ENCODE measurements at places on chromosomes 2 and 18. TPM values are rescaled to one million over a fixed set of nuclear protein-coding genes. Genes with fewer than 3 reads are reported as not detected.

- no peak overlapping the region for H3K27ac ChIP-seq
- peaks cover 7% of the 10 kb centered on the region for H3K4me1 ChIP-seq
- no peaks in the 10 kb centered on the region for H3K27me3 ChIP-seq
- H3K36me3 ChIP-seq = no peaks in the 10 kb centered on the region
These were observed 453.4 kb downstream of the TGIF1 start for GRCh38 chr18:3903337-3903736.

DNA sequence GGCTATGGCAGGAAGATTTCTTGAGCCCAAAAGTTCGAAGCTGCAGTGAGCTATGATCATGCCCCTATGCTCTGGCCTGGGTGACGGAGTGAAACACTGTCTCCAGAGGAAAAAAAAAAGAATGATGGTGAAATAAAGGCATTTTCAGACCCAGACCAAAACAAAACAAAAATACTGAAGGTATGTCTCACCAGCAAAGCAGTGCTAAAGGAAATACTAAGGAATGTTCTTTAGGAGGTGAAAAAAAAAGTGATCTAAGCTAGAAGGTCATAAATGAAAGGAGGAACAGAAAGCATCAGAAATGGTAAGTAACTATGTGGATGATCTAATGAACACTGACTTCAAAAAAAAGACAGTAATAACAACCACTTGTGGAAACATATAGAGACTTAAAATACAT is 18.7 kb downstream of the SS18 start:
- peaks cover 4% of the 10 kb centered on the region for H3K36me3 ChIP-seq
- no peak for DNase-seq
- H3K4me3 ChIP-seq = no peak overlapping the region
- no peak overlapping the region for H3K27ac ChIP-seq
- H3K27me3 ChIP-seq = no peaks in the 10 kb centered on the region

Gene MFSD2B
- total RNA-seq = 0.42 TPM

DNA sequence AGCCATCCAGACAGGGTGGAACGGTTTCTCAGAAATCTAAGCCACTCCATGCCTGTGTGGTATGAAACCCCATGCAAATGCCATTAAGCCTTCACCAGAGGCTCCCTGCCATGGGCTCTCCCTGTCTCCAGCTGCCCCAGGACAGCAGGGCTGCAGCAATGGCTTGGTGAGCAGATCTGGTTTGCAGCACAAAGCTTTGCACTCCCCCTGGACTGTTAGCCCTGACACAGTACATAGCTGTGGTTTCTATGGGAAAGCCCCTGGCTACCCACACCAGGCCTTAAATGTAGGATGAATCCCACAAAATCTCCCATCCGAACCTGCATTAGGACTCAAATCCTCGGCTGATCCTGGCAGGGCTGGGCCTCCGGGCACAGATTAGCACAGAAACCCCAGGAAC is 291.6 kb downstream of the TNS1 start:
- no peaks in the 10 kb centered on the region for H3K36me3 ChIP-seq
- peaks cover 7% of the 10 kb centered on the region for H3K4me1 ChIP-seq
- no peaks in the 10 kb centered on the region for H3K27me3 ChIP-seq
- no peak overlapping the region for H3K4me3 ChIP-seq
- no peak overlapping the region for H3K27ac ChIP-seq

- H3K27me3 ChIP-seq = no peaks in the 10 kb centered on the region
- H3K36me3 ChIP-seq = no peaks in the 10 kb centered on the region
- peak overlapping the region; percentile 5 for H3K27ac ChIP-seq
- H3K4me1 ChIP-seq = peaks cover 8% of the 10 kb centered on the region
These were observed 76.9 kb downstream of the USP40 start for GRCh38 chr2:233489666-233490065.

- H3K4me3 ChIP-seq = no peak overlapping the region
- no peak overlapping the region for H3K27ac ChIP-seq
- no peaks in the 10 kb centered on the region for H3K4me1 ChIP-seq
- H3K36me3 ChIP-seq = no peaks in the 10 kb centered on the region
These were observed 127.3 kb downstream of the DNER start for GRCh38 chr2:229586746-229587705.

Gene DSC3
- 0.58 TPM for total RNA-seq

DNA sequence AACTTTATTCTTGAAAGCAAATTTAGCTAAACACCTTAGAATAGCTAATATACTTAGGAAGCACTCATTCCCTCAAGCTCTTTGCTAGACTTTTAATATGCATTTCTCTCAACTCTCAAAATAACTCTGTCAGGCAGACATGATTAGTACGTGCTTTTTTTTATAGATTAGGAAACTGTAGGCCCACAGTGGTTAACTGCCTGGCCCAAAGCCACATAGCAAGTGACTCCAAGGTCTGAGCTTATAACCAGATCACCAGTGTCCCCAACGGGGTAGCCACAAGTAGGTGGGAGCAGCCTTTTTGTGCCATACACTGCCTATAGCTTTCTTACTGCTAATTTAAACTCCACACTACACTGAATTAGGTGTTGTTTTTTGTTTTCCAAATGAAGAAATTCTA is 576.8 kb downstream of the METTL4 start:
- DNase-seq = no peak
- H3K27ac ChIP-seq = no peak overlapping the region
- no peaks in the 10 kb centered on the region for H3K4me1 ChIP-seq
- no peaks in the 10 kb centered on the region for H3K27me3 ChIP-seq
- H3K36me3 ChIP-seq = no peaks in the 10 kb centered on the region

- H3K4me3 ChIP-seq = no peak overlapping the region
- H3K27ac ChIP-seq = no peak overlapping the region
- H3K27me3 ChIP-seq = no peaks in the 10 kb centered on the region
- H3K36me3 ChIP-seq = no peaks in the 10 kb centered on the region
These were observed 44.7 kb upstream of the REEP1 start for GRCh38 chr2:86382108-86382507.

Gene RAB6C
- not detected for total RNA-seq

DNA sequence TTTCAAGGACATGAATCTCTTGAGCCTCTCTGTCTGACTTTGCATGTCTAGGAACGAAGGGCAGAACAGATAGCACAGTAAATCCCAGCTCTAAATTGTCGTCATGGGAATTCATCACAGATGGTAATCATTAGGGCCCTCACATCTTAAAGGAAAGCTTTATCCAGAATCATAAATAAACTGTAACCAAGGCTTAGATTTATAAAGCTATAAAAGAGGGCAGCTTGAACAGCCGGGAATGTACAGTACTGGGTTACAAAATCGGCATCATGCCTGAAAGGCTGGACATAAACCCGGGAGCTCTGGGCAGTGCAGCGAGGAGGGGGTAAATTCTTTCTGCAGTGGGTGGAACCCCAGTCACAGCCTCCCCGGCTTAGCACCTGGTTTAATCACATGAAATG is 144.4 kb downstream of the GFPT1 start:
- peaks cover 7% of the 10 kb centered on the region for H3K36me3 ChIP-seq
- H3K4me1 ChIP-seq = no peaks in the 10 kb centered on the region
- no peaks in the 10 kb centered on the region for H3K27me3 ChIP-seq
- no peak for DNase-seq
- H3K4me3 ChIP-seq = no peak overlapping the region
- H3K27ac ChIP-seq = no peak overlapping the region

Gene THOC1
- total RNA-seq = 56.1 TPM

GRCh38 chr2:213149949-213150314 is 1.5 kb downstream of the IKZF2 start:
- H3K4me3 ChIP-seq = peak overlapping the region; percentile 45
- H3K4me1 ChIP-seq = peaks cover 3% of the 10 kb centered on the region
- DNase-seq = no peak

Gene GPR55
- 0.18 TPM for total RNA-seq

DNA sequence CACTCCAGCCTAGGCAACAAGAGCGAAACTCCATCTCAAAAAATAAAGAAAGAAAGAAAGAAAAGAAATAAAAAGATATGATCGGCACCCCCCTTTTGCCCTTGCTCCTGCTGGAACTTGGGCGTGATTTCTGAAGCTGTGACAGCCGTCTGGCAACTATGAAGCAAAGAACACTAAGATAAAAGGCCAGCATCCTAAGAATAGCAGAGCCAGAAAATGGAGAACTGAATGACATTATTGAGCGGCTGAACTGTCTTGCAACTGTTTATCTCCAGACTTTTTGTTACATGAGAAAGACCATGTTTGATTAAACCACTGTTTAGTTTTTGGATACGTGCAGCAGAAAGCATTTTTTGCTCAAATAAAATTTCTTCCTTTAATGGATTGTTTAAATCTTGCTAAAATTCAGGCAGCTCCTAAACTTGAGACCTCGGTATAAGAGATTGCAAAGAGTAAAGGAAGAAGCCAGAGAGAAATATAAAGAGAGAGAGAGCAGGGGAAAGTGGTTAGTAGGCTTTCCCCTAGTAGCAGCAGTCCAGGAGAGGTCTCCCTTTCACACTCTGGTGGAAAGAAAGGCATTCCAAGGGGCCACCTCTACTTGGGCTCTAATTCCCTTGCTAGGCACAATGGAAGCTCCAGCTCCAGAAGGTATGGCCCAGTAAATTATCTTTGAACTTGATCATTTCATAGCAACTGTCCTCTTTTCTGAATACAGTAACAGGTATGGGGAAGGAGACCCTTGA is 8.2 kb upstream of the MBD2 start:
- no peak for DNase-seq
- H3K27ac ChIP-seq = no peak overlapping the region
- H3K4me1 ChIP-seq = no peaks in the 10 kb centered on the region
- H3K36me3 ChIP-seq = no peaks in the 10 kb centered on the region

Gene ANTXR1
- total RNA-seq = 358 TPM

Gene RAX
- total RNA-seq = not detected

- no peak overlapping the region for H3K27ac ChIP-seq
- H3K4me3 ChIP-seq = no peak overlapping the region
These were observed 206.9 kb downstream of the ARL4C start for GRCh38 chr2:234289834-234290590.

DNA sequence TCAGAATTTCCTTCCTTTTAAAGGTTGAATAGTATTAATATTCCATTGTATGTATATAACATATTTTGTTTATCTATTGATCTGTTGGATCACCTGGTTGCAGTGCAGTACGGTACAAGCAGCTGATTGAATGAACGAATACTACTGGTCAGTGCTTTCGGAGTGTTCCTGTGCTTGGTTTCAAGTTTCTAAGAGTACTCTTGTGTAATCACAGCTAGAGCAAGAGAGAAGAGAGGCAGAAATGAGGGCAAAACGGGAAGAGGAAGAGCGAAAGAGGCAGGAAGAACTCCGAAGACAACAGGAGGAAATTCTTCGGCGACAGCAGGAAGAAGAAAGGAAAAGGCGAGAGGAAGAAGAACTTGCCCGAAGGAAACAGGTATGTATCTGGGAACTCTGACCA is 40.3 kb upstream of the KCNJ13 start:
- H3K27me3 ChIP-seq = no peaks in the 10 kb centered on the region
- H3K4me3 ChIP-seq = no peak overlapping the region
- no peaks in the 10 kb centered on the region for H3K36me3 ChIP-seq
- DNase-seq = no peak
- no peak overlapping the region for H3K27ac ChIP-seq
- no peaks in the 10 kb centered on the region for H3K4me1 ChIP-seq

DNA sequence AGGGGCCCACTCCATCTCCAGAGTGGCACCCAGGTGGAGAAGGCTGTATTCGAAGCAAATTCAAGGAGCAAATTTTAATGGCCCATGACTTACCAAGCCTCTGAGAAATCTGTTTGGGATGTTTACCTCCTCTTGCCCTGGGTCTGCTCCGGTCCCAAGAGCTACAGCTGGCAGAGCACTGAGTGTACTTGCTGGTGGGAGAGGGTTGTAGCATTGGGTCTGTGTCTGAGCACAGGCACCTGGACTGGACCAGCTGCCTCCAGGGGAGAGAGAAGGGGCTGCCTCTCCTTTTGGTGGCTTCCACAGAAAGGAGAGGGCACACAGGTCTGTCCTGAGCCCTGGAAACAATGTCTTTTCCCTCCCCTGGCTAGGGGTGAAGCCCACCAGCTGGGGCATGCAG is 9.8 kb downstream of the EN1 start:
- H3K4me3 ChIP-seq = no peak overlapping the region
- no peak for DNase-seq
- H3K4me1 ChIP-seq = no peaks in the 10 kb centered on the region
- no peaks in the 10 kb centered on the region for H3K27me3 ChIP-seq
- H3K27ac ChIP-seq = no peak overlapping the region

DNA sequence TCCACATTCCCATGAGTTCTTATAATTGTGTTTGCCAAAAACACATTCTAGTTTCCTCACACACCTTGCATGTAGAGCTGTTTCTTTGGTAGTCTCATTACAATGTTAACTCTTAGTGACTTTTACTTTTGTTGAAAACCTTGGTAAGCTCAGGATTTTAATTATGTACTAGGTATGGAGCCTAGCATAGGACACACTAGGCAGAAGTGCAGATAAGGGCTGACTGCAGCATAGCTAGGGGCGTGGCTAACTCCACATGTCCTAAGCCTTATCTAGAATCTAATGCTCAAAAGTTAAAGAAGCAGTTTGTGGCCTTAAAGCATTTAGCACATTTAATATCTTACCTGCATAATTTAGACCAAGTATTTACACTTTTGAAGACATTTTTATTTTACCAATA is 153.7 kb upstream of the FBXO11 start:
- no peak for DNase-seq
- H3K27me3 ChIP-seq = no peaks in the 10 kb centered on the region
- no peaks in the 10 kb centered on the region for H3K4me1 ChIP-seq
- H3K27ac ChIP-seq = no peak overlapping the region

GRCh38 chr2:49616800-49617199 is 462.5 kb upstream of the FSHR start:
- H3K27me3 ChIP-seq = no peaks in the 10 kb centered on the region
- H3K27ac ChIP-seq = no peak overlapping the region
- no peak for DNase-seq
- no peaks in the 10 kb centered on the region for H3K36me3 ChIP-seq

GRCh38 chr18:23968638-23969604 is 45.6 kb upstream of the TTC39C start:
- H3K27me3 ChIP-seq = no peaks in the 10 kb centered on the region
- no peak for DNase-seq
- no peaks in the 10 kb centered on the region for H3K36me3 ChIP-seq
- H3K4me1 ChIP-seq = no peaks in the 10 kb centered on the region

GRCh38 chr2:127106991-127107621 is at the start of gene BIN1:
Gene BIN1 (minus strand): TSS chr2:127107154. CDS start chr2:127106943, 211 bp downstream.
- H3K4me3 ChIP-seq = peak within 1 kb of the TSS; percentile 52
- DNase-seq = peak; percentile 90
- no peaks in the 10 kb centered on the region for H3K36me3 ChIP-seq
- H3K27ac ChIP-seq = no peak within 1 kb of the TSS
- H3K4me1 ChIP-seq = no peaks in the 10 kb centered on the region

- H3K27ac ChIP-seq = no peak overlapping the region
- H3K27me3 ChIP-seq = no peaks in the 10 kb centered on the region
- no peak for DNase-seq
- H3K4me3 ChIP-seq = no peak overlapping the region
- no peaks in the 10 kb centered on the region for H3K4me1 ChIP-seq
These were observed 79.6 kb downstream of the LBH start for GRCh38 chr2:30310955-30311354.

Measured in aorta (tissue), 5 donors.